ENCODE measurements at places on chromosomes 1 and 21.

DNA sequence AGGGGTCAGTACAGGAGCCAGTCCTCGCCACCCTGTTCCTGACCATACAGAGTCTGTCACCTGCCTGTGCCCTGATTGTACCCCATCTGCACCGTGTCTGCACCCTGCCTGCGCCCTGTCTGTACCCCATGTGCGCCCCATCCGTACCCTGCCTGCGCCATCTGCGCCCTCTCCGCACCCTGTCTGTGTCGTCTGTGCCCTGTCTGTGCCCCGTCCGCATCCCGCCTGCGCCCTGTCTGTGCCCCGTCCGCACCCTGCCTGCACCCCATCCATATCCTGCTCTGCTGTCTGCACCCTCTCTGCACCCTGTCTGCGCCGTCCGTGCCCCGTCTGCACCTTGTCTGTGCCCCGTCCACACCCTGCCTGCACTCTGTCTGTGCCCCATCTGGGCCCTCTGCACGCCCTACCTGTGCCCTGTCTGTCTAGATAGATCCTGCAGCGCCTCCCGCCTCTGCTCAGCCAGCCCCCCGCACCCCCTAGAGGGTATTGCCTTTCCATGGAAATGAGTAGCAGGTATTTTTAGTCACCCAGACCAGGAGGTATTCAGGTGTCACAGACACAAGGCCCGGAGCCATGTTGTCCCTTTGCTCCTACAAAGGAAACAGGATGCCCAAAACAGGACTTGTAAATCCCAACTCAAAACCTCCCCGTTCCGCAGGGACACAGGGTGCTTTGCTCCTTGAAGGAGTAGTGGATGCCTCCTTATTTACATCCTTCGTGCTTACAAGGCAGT lies 7.7 kb upstream of the NPHP4 start:
- no peak for DNase-seq

- no peak for DNase-seq
Measured at GRCh38 chr1:29222686-29223085, 8.0 kb downstream of the MECR start.

GRCh38 chr1:34898330-34898761 lies 31.1 kb downstream of the DLGAP3 start:
- no peak for DNase-seq

DNA sequence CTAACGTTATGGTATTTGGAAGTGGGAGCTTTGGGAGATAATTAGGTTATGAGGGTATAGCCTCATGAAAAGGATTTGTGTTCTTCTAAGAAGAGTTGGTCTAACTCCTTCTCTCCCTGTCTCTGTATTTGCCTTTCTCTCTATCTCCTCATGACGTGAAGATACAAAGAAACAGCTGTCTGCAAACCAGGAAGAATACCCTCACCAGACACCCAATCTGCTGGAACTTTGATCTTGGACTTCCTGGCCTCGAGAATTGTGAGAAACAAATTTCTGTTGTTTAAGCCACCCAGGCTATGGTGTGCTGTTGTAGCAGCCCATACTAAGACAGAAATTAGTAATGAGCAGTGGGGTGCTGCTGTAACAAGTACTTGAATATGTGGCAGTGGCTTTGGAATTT lies 16.1 kb downstream of the C1orf141 start:
- no peak for DNase-seq

- DNase-seq: no peak
Measured at GRCh38 chr1:58607391-58607790, 30.3 kb upstream of the TACSTD2 start.

GRCh38 chr1:76607717-76608116 lies 259.6 kb upstream of the ST6GALNAC5 start:
- no peak for DNase-seq
